ENCODE measurements at places on chromosomes 6 and 20.

- DNase-seq: no peak
Measured at GRCh38 chr6:155125906-155126305, 130.8 kb downstream of the TIAM2 start.

DNA sequence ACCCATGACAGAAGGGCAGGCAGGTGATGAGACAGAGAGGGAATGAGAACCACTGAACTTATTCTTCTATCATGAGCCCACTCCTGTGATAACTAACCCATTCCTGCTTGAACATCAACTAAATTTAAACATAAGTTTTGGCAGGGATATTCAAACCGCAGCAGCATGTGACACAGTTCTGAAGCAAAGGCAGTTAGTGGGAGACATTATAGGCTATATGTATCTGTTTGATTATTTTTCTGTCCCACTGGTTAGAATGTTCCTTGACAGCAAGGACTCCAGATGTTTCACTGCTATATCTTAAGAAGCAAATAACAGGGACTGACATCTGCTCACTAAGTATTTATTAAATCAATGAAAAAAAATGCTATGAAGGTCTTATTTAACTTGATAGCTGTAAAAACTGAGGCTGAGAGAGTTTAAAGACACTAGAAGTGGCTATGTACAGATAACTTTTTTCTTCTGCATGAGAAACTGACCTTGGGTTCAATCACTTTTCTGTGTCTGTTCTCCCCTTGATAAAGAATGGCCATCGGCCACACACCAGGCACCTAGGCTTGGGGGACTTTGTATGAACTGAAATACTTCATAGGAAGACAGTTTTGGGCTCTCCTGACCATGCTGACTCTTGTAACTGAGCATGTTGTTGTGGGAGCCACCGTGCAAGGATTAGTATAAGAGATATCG is 90.9 kb downstream of the CEP162 start:
- no peak for DNase-seq

- no peak for DNase-seq
Measured at GRCh38 chr20:57397693-57398108, 6.5 kb downstream of the RBM38 start.

DNA sequence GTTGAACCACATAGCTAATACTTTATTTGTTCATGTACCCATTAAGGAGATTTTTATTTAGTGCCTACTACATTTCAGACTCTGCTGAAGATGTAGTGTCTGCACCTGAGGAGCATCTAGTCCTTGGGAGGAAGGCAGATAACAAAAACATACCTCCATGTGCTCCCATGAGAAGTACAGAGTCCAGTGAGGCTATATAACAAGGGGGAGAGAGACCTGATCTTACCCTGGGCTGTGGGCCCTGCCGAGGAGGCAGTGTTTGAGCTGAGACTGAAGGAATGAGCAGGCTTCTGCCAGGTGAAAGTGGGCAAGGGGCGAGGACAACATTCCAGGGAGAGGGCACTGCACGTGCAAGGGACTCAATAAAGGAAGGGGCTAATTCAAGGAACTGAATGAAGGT is 12.1 kb downstream of the MANBAL start:
- no peak for DNase-seq

DNA sequence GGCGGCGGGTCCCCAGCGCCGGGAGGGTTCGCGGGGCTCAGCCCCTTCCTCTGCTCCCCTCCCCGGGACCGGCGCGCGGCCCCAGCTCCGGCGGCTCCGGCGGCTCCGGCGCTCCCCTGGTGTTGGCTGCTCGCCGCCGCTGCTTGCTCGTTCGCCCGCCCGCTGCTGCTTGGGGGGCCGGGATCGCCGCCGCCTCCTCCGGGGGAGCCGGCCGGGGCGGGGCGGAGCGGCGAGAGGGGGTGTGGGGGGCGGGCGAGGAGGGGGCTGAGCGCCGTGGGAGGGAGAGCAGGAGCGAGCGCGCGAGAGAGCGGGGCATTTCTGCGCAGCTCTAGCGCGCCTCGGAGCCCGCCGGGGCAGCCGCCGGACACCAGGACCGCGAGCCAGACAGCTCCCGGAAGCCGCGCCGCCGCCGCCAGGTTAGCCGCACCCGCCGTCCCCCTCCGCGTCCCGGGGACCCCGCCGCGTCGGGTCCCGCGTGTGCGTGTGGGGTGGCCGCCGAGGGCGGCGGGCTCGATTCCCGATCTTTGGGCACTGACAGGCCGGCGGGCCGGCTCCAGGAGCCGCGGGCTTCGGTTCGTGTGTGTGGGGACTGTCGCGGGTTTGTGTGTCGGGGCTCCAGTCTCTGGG is 62.0 kb upstream of the EPB41L1 start:
- DNase-seq: no peak

DNA sequence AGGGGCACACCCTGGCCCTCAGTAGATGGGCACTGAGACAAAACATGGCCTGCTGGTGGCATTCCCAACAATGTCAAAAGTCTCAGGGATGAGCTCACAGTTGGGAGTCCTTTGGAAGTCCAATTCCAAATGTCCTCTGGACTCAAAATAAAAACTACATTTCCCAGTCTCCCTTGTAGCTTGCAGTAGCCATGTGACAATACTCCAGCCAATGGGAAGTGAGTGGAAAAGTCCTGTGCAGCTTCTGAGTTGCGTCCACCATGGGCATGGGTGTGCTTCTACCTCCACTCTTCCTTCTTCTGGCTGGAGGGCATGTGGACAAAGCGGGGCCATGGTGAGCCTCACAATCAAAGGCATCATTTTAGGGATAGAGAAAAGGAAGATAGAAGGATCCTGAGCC is 5.8 kb upstream of the ADAM33 start:
- DNase-seq: no peak
